ENCODE measurements at places on chromosomes 16 and 17. TPM values are rescaled to one million over a fixed set of nuclear protein-coding genes. Genes with fewer than 3 reads are reported as not detected.

- H3K36me3 ChIP-seq: peaks cover 11% of the 10 kb centered on the region
- H3K27me3 ChIP-seq: no peaks in the 10 kb centered on the region
- DNase-seq: no peak
- H3K4me1 ChIP-seq: no peaks in the 10 kb centered on the region
Observed at GRCh38 chr17:8619294-8619693, 11.2 kb downstream of the MYH10 start.

- H3K36me3 ChIP-seq: no peaks in the 10 kb centered on the region
- DNase-seq: no peak
- peaks cover 13% of the 10 kb centered on the region for H3K4me1 ChIP-seq
- H3K27ac ChIP-seq: no peak overlapping the region
Observed at GRCh38 chr17:7266784-7267183, 4.5 kb upstream of the CLDN7 start.

DNA sequence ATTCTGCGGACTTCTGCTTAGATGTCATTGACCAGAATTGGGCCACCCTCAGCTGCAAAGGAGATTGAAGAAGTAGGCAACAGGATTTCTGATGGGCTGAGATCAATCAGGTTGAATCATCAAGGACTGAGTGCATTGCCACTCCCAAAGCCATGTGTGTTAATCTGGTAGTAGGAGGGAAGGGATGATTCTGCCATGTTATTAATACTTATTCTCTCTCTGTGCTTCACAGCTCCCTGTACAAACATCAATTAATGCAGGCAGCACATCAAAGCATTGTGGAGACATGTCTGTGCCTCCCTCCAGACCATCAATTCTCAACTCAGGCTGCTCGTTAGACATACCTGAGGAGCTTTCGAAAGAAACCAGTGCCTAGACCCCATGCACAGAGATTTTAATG, 11.6 kb downstream of the LRRC3C start:
- peaks cover 12% of the 10 kb centered on the region for H3K4me1 ChIP-seq
- no peaks in the 10 kb centered on the region for H3K36me3 ChIP-seq
- no peak overlapping the region for H3K4me3 ChIP-seq
- peaks cover 2% of the 10 kb centered on the region for H3K27me3 ChIP-seq
- DNase-seq: no peak

GRCh38 chr17:83127431-83128160, 48.2 kb downstream of the METRNL start:
- peaks cover 25% of the 10 kb centered on the region for H3K27me3 ChIP-seq
- peaks cover 10% of the 10 kb centered on the region for H3K4me1 ChIP-seq
- H3K4me3 ChIP-seq: no peak overlapping the region
- no peaks in the 10 kb centered on the region for H3K36me3 ChIP-seq

GRCh38 chr17:79778504-79779083, 646 bp downstream of the CBX2 start:
- peak overlapping the region; percentile 45 for H3K4me3 ChIP-seq
- H3K4me1 ChIP-seq: peaks cover 22% of the 10 kb centered on the region
- peak; percentile 61 for DNase-seq
- H3K36me3 ChIP-seq: peaks cover 14% of the 10 kb centered on the region
- H3K27ac ChIP-seq: no peak overlapping the region

DNA sequence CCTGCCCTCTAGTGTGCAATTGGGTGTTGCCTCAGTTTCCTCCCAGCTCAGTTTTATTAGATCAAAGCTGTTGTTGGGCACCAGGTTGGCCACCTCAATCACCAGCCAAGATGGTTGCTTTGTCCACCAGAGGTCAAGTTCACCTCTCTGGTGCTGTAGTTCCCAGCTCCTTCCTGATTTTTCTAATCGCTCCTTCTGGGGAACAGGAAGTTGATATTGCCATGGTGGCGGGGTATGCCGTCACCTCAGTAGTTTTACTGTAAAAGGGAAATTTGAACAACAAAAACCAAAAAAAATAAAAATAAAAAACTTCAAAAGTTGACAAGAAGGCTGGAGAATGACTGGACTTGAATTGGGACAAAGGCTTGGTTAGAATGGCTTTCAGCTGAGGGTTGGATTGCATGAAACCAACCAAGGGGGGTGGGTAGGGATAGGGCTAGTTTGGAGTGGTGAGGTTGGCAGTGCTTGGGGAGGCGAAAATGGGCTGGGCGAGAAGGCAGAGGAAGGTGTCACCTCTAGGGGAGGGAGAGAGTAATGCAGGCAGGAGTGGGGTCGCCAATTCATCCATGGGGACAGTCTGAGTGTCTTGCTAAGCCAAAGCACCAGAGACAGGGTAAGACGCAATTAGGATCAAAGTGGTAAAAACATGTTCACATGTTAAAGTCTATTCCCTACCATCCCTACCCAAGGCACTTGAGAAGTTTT, 6.2 kb downstream of the EFNB3 start:
- DNase-seq: no peak
- no peak overlapping the region for H3K4me3 ChIP-seq
- peaks cover 65% of the 10 kb centered on the region for H3K27me3 ChIP-seq
- no peaks in the 10 kb centered on the region for H3K36me3 ChIP-seq
- H3K27ac ChIP-seq: no peak overlapping the region

Gene WFIKKN1
- 0.22 TPM for total RNA-seq

Gene EVI2A
- total RNA-seq: 2.6 TPM

Measured in muscle of leg (tissue), 16 donors.